Activated naive CD8-positive, alpha-beta T cell treated with anti-CD3 and anti-CD28 coated beads, Interleukin-2, amount 10 ng/mL, durations not matched to agents 7 days and 5 days (primary cell): ENCODE measurements at places on chromosomes 16 and 17.
A peak's percentile ranks its signal among the peaks of the same experiment; 100 is the strongest.

- DNase-seq: no peak
Measured at GRCh38 chr16:30096862-30097563, 1.0 kb upstream of the YPEL3 start.

GRCh38 chr17:47742319-47743181 is 9.5 kb downstream of the TBX21 start:
- DNase-seq: peak; percentile 64

DNA sequence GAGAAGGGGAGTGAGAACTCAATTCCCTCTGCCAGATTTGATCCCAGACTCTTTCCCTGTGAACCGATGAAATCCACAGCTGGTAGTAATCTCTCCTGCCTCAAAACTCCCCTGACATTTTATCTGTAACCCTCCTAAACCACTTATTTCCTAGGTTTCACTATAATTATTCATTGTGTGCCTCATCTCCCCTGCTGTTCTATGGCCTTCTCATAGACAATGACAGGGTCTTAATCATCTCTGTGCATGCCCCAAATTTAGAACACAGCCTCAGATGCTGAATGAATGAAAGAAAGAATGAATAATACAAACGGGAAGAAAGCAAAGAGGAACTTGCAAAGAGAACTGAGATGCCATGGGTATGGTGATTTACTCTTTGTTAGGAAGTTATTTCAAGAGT is 451.1 kb downstream of the HS3ST3B1 start:
- no peak for DNase-seq

- no peak for DNase-seq
Measured at GRCh38 chr16:51391798-51392511, 240.9 kb upstream of the SALL1 start.

DNA sequence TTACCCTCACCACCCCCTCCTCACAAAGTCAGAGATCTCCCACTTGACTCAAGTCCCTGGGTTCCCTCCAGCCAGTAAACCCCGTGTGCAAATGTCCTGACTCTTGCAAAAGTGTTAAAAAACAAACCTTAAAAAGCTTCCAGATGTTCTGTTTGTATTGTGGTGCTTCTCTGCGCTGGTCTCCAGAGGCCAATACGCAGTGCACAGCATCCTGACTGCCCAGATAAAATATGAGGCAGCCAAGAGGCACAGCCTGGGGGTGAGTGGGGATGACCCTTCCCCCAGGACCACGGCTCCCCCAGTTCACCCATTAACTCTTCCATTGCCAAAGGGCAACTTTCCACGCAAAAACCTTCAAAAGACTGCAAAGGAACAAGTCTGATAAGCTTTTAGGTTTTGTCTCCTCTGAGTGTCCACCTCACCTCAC is 291.8 kb downstream of the SOX9 start:
- DNase-seq: no peak

DNA sequence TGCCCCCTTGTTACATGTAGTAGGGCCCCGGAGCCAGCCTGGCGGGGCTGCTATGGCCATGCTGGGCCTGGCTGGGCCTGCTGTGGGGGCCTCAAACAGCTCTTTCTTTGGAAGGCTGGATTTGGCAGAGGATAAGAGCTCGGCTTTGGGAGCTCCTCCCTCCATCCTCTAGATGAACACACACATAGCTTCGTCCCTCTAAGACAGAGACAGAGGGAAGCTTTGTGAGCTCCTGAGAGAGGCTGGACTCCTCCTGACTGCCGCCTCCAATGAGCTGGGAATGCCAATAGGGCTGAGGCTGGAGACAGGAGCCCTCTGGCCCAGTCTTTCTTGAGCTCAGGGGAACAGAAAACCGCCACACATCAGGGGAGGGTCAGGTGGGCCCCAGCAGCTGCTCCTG is 37.3 kb upstream of the CDC42EP4 start:
- DNase-seq: no peak

GRCh38 chr17:79847698-79848369 is 8.6 kb upstream of the CBX4 start:
- DNase-seq: no peak

DNA sequence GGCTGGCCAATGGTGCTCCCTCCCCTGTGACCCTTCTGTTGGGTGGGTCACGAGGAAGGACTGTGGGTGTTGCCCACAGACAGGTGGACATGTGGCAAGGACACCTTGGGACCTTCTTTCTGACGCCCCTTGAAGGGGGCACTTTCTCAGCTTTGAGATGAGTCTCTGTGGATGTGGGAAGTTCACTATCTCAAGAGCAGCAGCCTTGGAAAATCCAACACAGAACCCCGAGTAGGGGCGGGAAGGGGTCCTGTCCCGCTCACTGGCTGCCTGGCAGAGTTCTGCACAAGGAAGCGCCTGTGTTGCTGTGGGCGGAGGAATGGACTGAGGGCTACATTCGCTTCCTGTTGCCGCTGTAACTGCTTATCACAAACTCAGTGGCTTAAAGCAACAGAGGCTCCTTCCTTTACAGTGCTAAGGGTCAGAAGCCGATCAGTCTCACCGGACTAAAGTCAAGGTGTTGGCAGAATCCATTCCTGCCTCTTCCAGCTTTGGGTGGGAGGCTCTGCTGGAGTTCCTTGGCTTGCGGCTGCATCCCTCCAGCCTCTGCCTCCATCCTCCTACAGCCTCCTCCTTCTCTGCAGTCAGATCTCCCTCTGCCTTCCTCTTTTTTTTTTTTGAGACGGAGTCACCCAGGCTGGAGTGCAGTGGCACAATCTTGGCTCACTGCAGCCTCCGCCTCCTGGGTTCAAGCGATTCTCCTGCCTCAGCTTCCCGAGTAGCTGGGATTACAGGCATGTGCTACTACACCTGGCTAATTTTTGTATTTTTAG is 305.2 kb downstream of the SEC14L1 start:
- no peak for DNase-seq

GRCh38 chr17:44386182-44386525 is 3.3 kb downstream of the ITGA2B start:
- DNase-seq: no peak

DNA sequence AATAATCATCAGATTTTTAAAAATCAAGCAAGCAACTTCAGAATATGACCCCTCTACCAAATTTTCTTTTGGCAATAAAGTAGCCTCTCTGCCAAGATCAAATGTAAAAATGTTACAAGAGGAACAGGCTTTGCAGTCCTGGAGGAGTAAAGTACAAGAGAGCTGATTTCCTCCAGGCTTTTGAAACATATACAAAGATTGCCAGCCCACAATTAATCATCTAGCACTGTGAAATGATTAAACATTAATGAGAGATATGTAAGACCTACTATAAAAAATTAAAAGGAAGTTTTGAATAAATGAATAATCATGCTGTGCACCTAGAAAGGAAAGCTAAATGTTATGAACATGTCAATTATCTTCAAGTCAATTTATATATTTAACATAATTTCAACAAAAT is 26.3 kb downstream of the TXNDC11 start:
- no peak for DNase-seq

- no peak for DNase-seq
Measured at GRCh38 chr16:2337431-2338296, 2.9 kb downstream of the ABCA3 start.

DNA sequence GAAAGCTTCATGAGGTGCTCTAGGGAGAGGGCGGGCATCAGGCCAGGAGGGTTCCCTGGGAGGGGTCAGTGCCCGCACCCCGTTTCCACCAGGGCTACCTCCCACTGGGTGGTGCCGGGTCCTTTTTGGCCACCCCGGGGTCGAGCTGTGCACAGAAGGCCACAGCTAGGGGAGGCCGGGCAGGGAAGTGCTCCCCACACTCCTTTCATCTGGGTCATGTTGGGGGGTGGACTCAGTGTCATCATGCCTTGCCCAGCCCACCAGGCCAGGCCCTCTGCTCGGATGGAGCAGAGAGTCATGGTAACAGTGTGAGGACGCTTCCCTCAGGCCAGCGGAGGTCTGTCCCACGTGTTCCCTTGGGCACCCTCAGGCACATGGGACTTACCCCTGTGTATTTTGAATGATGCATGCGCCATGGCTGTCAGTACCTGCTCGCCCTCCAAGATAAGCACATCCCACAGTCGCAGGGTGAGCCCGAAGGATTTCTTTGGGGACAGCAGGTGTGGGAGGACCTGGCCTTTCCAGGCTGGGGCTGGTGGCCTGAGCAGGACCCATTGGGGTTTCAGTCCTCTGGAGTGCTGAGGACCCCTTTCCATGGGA is 46.4 kb downstream of the TNFRSF13B start:
- no peak for DNase-seq

GRCh38 chr17:81966343-81967243 is 5.6 kb upstream of the NOTUM start:
- DNase-seq: no peak

- no peak for DNase-seq
Measured at GRCh38 chr16:48049847-48050246, 105.9 kb downstream of the ABCC12 start.

DNA sequence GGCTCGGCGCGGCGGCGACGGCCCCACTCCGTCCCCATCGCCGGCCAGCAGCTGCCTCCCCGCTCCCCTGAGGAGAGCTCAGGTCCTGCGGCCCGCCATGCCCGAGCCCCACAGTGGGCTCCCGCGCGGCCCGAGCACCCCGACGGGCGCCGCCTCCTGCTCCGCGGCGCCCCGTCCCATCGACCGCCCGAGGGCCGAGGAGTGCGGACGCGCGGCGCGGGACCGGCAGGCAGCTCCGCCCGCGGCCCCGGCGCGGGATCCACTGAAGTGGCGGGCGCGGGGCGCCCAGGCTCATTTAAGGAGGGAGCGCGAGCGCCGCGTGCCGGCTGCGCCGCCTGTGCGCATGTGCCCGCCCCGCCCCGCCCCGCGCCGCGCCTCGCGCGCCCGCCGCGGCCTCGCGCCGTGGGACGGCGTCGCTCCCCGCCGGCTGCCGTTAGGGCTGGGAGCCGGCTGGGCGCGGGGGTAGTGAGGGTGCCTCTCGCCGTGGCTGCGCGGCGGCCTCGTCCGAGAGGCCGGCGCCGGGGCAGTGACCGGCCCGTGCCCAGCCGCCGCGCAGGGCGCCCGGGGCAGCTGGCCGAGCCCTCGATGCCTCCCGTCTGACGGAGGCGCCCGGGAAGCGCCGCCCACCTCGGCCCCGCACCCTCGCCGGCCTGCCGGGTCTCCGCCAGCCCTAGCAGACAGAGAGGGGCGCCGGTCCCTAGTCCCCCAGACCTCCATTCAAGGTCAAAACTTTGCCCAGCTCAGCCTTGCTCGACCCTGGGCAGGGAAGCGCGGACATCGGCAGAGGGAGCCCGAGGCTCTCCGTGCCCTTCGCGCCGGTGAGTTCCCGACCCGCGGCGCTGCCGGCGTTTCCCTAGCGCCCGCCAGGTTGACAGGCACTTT is at the start of gene NETO2:
Gene NETO2 (minus strand): TSS at position 269 of the 882 bp plus-strand sequence. CDS start 333 bp downstream, outside the sequence.
- peak; percentile 79 for DNase-seq
